Central memory CD4-positive, alpha-beta T cell (primary cell): ENCODE measurements at places on chromosomes 11 and 22.

DNA sequence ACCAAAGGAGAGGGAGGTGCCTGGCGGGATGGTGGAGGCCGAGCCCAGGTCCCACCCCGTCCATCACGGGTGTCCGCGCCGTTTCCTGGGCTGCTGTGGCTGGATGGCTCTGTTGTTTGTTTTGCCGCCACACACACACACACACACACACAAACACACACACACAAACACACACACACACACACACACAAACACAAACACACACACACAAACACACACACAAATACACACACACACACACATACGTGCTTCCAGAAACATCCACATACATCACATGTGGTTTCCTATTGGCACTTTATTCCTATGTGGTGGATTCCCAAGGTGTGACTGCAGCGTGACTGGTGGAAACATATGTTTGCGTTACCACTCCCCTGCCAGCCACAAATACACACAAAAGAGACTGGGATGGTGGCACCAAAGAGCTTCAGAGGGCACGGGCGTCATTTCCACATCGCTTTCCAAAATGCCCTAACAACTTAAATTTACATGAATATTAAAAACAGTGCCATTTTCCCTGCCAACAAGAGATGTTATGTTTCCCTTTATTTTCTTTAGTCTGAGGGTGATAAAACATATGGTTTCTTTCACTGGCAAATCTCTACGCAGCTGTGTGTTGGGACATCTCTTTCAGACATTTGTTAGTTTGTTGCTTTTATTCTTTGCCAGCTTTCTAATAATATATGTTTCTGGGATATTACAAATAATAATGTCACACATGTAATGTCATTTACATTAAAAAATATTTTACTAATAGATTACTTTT is 356.8 kb downstream of the BRD1 start:
- no peak for DNase-seq

DNA sequence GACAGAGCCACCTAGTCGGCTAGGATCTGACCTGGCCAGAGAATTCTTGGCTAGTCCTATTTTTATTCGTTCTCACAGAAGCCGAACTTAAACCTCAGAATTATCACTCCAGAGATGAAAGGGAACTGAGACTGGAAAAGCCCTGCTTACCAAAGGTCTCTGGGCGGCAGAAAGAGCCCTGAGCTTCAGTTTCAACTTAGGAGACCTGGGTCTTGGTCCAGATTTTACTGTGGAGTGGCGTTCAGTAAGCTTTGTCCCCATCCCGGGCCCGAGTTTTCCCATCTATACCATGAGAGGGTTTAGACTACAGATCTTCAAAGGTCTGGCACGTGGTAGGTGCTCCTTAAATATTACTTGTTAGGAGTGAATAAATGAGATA is 516 bp downstream of the NEU3 start:
- no peak for DNase-seq

GRCh38 chr11:69509846-69510390 is 28.5 kb downstream of the LINC01488 start:
- DNase-seq, result no peak

DNA sequence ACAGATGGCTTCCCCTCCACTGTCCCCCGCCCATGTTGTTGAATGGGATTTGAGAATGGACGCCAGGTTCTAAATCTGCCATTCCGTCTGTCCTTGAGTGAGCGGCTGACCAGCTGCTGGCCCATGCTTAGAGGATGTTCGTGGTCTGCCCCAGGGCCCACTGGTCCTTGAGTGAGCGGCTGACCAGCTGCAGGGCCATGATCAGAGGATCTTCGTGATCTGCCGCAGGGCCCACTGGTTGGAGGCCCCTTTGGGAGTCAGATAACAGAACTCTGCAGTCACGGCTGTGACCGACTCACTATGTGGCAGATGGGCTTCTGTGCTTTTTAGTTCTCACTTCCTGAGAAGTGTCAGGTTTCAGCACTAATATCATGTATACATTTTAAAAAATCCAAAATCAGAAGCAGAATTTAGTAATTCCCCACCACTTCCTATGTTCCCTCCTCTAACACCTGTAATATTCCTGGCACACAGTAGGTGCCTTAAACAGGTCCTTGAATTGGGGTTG is 54.1 kb downstream of the MICAL3 start:
- DNase-seq, result no peak

GRCh38 chr22:31398231-31398630 is 1.2 kb upstream of the DRG1 start:
- DNase-seq, result no peak
